ENCODE measurements at places on chromosomes 6 and 20.
A peak's percentile ranks its signal among the peaks of the same experiment; 100 is the strongest.

DNA sequence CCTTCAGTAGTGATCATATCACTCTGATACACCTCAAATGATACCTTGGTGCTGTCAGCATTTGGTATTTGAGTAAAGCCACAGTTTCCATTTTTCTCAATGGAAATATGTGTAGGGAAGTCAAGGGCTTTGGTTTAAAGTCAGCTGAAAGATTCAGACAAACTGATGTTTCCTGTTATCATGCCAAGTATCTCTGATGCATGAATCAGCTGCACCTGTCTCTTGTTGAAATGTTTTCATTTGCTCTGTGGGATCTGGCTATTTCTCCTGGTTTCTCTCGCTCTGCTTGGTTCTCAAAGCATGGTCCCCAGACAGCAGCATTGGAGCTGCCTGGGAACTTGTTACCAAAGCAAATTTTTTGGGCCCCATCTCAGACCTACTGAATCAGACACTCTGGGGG lies 23.5 kb downstream of the ZFP64 start:
- DNase-seq: no peak

DNA sequence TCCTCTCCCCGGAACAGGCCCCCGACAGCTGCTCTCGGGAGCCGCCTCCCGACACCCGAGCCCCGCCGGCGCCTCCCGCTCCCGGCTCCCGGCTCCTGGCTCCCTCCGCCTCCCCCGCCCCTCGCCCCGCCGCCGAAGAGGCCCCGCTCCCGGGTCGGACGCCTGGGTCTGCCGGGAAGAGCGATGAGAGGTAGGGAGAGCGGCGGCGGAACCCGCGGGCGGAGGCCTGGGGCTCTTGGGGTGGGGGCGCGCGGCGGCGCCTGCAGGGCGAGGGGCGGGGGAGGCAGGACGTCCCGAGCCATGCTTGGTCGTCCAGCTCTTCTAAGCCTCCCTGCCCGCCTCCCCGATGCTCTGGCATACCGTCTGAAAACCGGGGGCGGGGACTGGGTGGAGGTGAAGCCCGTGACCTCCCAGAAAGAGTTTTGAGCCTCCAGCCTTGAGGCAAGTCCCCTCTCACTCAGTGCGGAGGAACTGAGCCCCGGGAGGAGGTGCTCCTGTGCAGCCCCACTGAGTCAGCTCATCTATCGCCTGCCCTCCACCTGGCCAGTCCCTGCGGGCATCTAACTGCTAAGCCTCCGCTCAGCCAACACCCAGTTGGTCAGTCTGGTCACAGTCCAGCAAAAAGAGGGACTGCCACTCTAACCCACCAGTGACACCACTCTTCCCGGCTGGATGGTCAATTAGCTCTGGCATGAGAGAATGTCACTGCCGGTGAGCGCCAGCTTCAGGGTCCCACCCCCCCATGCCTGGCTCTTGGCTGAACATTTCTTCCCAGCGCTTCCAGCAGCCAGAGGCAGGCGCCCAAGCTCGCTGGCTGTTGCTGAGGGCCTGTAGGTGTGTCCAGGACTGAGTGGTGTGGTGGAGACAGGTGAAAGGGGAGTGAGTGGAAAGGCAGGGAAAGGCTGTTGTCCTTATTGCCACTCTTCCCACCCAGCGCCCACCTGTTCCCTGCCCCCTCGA lies 482 bp downstream of the DDR1 start:
- no peak for DNase-seq

DNA sequence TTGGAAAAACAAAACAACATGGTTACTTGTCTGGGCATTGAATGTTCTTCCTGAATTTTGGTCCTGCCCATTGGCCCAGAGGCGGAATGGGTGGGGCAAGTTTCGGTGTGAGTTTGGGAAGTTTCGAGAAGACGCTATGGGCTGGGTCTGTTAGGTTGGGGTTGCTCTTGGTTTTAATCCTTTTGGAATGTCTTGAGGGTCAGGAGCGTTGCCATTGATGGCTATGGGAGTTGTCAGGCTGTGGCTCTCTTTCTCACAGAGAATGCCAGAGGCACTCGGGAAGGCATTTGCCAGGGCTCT lies 135.0 kb downstream of the LRRC1 start:
- DNase-seq: no peak

GRCh38 chr20:16459019-16459700 lies 114.1 kb downstream of the KIF16B start:
- peak; percentile 84 for DNase-seq

- no peak for DNase-seq
These were observed 141.2 kb downstream of the RALGAPA2 start for GRCh38 chr20:20571068-20571780.

- DNase-seq: no peak
These were observed 755.7 kb downstream of the HDGFL1 start for GRCh38 chr6:23325065-23325464.

DNA sequence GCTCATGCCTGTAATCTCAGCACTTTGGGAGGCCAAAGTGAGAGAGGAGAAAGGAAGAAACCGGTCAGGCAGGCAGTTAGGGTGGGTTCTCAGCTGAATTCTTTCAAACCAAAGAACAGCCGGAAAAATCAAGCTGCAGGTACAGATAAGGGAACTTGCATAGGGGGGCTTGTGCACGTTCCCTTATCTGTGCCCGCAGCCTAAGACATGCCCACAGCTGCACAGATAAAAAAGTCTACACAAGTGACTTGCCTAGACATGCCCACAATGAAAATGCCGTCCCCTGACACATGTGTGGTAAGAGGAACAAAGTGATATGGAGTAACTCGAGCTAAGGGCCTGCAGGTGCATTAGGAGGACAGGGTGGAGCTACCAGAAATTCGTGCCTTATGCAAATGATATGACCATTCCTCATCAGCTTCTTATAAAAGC lies 175.8 kb upstream of the SALL4 start:
- DNase-seq: no peak

- DNase-seq: no peak
These were observed 10.1 kb upstream of the FKBP5 start for GRCh38 chr6:35698858-35699257.

- DNase-seq: no peak
These were observed 14.8 kb downstream of the PGK2 start for GRCh38 chr6:49772285-49772684.

- DNase-seq: no peak
These were observed 70.0 kb downstream of the CPNE5 start for GRCh38 chr6:36769183-36769675.

Measured in AG10803 (cell line).